Stimulated activated CD4-positive, alpha-beta T cell treated with anti-CD3 and anti-CD28 coated beads, TNF-alpha, amount 100 ng/mL, for 48 hours (primary cell): ENCODE measurements at places on chromosomes 1 and 21.

- DNase-seq, result no peak
These were observed 110.8 kb downstream of the LACTBL1 start for GRCh38 chr1:22861764-22862440.

- DNase-seq, result no peak
These were observed 62.3 kb upstream of the ARTN start for GRCh38 chr1:43871181-43871910.

DNA sequence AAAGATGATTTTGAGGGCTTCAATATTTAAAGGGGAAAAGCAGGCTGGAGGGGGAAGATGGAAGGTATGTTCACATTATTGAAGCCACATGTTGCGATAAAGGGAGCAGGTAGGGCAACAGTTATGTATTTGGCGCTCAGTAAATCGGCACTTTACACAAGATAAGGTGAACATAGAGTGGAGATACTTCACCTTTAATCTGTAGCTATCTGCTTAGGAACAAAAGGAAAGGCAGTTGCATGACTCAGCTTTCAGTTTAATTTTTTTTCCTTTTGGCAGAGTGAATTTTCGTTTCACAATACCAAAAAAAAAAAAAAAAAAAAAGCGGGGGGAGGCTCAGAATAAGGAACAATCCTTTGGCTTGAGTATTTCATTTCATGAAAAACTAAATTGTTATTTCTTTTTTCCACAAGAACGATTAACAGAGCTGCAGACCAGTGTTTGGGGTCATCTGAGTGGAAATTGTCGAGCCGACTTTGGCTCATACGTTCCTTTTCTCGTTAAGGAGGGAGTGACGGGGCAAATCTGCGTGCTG lies 1.1 kb upstream of the COQ8A start:
- DNase-seq, result no peak

DNA sequence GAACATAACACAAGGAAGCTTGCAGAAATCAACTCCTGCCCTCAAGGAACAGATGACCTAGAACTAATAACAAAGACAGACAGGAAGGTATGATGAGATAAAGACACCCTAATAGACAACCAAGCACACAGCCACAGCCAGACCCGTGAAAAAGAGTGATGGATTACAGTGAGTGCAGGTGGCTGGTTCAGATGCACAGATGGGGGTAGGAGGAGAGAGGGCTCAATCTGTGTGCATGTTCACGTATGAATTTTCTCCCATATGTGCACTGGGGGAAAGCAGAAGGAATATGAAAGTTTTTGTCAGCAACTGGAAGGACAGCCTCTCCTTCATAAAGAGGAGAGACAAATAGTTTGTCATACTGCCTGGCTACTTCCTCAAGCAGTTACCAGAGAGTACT lies 367.1 kb downstream of the PBX1 start:
- no peak for DNase-seq

DNA sequence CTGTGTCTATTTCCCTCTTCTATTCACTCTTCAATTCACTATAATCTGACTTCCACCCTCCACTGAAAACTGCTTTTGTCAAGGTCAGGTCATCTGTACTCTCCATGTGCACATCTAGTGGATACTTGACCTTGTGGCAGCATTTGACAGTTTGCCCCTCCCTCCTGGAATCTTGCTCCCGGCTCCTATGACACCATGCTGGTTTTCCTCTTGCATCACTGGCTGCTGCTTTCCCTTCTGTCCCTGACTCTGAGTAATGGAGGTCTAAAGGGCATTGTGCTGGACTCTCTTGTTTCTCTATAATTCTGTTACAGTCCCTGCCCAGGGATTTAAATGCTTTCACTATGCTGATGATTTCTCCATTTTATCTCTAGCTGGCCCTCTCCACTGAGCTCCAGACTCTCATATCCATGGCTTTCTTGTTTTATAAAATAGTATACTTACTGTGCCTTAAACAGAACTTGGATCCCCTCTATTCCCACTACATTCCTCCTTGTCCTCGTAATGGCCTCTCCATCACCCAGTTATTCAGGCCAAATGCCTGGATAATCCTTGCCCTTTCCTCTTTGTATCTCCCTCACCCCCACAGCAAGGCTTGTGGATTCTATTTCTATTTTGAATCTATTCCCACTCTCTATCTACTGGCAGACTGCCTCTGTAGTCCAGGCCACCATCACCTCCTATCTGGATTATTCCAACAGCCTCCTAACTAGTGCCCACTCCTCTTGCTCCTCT lies 36.8 kb upstream of the PODN start:
- no peak for DNase-seq

DNA sequence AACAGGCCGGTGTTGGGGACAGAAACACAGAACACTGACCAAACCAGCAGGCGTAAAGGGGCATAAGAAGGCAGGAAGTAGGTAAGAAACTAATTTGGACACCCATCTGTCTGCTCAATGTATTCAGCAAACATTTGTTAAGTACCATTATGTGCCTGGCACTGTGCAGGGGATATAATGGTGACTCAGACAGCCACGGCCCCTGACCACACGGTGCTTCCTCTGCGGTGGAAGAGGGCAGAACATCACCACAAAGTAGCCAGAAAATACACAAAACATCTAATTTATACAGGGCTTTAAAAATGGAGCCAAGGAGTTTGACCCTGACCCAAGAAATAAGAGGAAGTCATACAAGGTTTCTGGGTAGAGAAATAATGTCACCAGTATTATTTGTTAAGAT lies 12.9 kb downstream of the DNAJC11 start:
- DNase-seq, result no peak

GRCh38 chr1:109114342-109114674 lies 393 bp downstream of the ELAPOR1 start:
- no peak for DNase-seq

DNA sequence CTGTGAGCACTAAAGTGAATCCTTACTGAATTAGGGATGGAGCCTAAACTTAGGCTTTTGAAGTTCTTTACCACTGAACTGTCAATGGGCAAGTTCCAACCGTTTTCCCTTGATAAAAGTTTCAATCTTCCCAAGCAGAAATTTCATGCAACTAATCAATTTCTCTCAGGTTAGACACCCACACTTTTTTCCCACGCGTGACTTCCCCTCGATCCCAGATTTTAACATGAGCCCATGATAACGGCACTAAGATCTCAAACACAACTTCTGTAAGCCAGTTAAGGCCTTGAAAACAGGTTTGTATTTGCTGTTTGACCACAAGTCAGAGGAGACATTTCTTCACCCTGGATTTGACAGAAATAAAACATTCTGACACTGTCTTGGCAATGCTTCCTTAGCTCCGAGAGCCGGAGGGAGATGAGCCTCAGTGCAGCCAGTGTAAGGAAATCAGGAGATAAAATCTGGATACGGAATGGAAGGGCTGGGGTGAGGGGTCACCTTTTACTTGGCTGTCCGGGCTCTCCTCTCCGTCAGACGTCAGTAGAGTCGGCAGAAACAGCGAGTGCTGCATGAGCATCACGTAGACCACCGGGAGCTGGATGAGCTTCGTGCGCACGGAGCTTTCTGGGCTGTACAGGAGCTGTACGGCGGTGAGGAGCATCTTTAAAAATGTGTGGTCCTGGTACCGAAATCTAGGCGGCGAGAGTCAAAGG lies 39.7 kb downstream of the MRAP start:
- DNase-seq, result no peak

DNA sequence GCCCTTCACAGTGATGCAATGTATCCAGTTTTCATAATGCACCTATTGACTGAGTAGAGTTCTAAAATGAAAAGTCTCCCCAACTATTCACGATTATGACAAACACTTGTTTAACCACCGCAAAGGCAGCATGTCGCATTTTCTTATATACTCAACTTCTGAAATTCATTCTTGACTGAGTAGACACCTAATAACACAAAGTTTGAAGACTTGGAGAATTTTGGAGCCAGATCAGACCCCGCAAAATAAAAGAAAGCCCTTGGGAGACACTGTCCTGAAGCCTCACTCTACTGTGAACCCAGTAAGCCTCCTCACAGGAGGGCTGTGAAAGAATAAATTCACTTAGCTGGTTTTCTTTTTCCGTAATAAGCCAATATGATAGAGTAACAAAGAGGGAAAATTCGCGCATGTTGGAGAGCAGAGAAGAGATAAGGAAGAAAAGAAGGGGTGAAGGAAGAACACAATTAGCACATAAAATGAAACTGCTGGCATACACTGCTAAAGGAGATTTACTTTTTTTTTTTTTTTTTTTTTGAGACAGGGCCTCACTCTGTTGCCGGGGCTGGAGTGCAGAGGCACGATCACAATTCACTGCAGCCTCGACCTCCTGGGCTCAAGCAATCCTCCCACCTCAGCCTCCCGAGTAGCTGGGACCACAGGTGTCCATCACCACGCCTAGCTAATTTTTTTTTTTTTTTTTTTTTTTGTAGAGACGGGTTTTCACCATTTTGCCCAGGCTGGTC lies 492 bp upstream of the COLGALT2 start:
- no peak for DNase-seq

GRCh38 chr21:42839271-42840231 lies 39.8 kb downstream of the WDR4 start:
- no peak for DNase-seq

- DNase-seq, result no peak
These were observed 164.3 kb downstream of the SETD4 start for GRCh38 chr21:35896060-35896459.

GRCh38 chr1:34715139-34715538 lies 39.7 kb upstream of the GJB5 start:
- no peak for DNase-seq

- DNase-seq, result no peak
These were observed 356.5 kb downstream of the GPATCH2 start for GRCh38 chr1:217274416-217274815.

DNA sequence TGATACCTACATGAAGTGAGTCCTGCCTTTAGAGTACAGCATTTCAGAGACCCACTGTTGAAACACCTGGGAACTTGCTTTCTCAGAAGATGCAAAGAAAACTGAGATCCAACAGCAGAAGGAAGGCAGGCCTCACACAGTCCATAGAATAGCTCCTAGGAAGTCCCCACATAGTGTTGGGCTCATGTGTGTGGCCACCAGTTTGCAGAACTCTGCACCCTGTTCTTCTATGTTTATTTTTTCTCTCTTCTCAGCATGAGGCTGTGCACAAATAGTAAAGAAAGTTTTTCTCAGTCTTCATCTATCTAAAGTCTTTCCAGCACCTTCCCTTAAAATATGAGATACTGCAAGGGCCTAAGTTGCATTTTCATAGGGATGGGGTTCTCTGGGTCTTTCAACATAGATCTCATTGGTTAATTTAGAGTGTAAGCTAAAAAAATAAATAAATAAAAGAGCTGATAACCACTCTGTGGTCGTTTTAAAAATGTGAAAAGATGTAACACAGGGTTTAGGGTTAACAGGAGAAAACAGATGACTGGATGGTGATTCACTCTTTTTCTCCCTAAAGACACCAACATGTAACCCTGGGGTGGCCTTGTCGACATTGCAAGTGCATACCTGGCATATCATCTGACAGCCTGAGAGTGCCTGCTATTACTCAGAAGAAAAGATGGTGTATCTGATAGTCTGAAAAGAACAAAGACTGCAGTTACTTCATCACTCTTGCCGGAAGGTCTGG lies 94.6 kb downstream of the ZC3H11B start:
- no peak for DNase-seq

- no peak for DNase-seq
These were observed 5.1 kb upstream of the TMCO4 start for GRCh38 chr1:19804831-19805251.

- no peak for DNase-seq
These were observed 537.2 kb downstream of the NPHP4 start for GRCh38 chr1:5455056-5455455.
